ENCODE measurements at places on chromosomes 11 and 22.
A peak's percentile ranks its signal among the peaks of the same experiment; 100 is the strongest.

- DNase-seq = no peak
Observed at GRCh38 chr11:20399498-20399897, 12.0 kb downstream of the PRMT3 start.

DNA sequence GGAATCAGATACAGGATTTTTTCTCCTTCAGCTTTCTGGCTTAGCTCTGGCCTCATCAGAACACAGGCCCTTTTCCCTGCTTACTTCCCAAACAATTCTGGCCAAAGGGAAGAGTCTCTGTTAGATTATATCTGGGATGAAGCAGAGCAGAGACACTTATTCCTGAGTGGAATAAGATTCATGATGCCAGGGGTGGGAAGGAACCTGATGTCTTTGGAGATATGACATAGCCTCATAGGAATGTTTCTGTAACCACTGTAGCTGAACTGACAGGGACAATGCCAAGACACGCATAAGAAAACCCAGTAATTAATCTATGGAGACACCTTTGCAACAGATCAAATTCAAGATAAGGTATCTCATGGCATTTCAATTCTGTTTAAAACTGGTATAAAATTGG, 177.1 kb upstream of the RAG2 start:
- no peak for DNase-seq

GRCh38 chr11:125959511-125959910, 13.7 kb downstream of the VSIG10L2 start:
- DNase-seq = no peak

DNA sequence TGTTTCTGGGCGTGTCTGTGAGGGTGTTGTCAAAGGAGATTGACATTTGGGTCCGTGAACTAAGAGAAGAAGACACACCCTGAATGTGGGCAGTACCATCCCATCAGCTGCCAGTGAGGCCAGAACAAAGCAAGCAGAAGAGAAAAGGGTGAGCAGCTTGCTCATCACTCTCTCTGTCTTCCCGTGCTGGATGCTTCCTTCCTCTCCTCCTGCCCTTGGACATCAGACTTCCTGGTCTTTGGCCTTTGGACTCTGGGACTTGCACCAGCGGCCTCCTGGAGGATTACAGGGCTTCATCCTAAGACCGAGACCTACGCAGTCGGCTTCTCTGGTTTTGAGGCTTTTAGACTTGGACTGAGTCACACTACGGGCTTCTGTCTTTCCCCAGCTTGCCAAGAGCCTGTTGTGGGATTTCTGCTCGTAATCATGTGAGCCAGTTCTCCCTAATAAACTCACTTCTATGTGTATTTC, 18.8 kb downstream of the APOL2 start:
- no peak for DNase-seq

GRCh38 chr11:1302461-1303125, 6.8 kb downstream of the TOLLIP start:
- DNase-seq = no peak

GRCh38 chr11:131760091-131761061, 390.0 kb downstream of the NTM start:
- no peak for DNase-seq

DNA sequence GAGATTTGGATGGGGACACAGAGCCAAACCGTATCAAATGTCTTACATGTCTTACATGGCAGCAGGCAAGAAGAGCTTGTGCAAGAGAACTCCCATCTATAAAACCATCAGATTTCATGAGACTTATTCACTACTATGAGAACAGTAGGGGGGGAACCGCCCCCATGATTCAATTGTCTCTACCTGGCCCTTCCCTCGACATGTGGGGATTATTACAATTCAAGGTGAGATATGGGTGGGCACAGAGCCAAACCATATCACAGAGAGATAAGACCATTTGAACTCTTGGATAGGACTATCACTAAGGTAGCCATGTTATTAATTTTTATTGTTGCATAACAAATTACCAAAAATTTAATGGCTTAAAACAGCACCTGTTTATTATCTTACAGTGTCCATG, 611.7 kb downstream of the SOX6 start:
- no peak for DNase-seq

DNA sequence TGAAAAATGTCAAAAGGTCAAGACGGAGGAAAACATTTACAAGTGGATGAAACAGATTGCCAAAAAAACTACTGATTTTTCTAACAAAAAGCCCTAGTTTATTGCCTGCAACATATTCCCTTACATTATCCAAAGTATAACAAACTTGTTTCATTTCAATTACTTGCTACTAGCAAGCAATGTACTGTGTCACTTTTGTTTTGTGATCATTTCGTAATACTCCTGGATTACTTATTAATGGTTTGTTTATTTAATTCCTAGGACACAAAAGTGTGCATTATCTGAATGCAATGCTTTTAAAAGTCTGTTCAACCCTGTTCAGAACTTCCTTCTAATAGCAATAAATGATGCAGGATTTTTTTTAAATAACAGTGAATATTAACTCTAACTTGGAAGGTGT, 50.9 kb downstream of the CCDC34 start:
- no peak for DNase-seq

GRCh38 chr11:125975634-125976033, 29.8 kb downstream of the VSIG10L2 start:
- no peak for DNase-seq

GRCh38 chr11:44351006-44351660, 41.2 kb upstream of the ALX4 start:
- no peak for DNase-seq

DNA sequence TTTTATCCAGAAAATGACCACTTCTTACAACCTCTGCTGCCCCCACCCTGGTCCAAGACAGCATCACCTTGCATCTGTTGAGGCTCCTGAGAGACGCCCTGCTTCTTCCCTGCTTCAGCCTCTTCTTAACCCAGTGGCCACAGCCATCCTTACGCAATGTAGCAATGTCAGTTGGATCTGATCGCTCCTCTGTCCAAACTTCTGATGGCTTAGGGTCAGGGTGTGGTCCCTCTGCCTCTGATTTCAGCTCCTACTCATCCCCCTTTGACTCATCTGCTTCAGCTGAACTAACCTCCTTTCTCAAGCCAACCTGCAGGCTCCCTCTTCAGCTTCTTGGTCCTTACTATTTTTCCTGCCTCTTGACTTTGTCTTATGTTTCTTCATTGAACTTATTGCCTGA, 280.8 kb downstream of the KIRREL3 start:
- DNase-seq = no peak

- DNase-seq = no peak
Observed at GRCh38 chr11:31089117-31089516, 280.4 kb downstream of the DCDC1 start.

DNA sequence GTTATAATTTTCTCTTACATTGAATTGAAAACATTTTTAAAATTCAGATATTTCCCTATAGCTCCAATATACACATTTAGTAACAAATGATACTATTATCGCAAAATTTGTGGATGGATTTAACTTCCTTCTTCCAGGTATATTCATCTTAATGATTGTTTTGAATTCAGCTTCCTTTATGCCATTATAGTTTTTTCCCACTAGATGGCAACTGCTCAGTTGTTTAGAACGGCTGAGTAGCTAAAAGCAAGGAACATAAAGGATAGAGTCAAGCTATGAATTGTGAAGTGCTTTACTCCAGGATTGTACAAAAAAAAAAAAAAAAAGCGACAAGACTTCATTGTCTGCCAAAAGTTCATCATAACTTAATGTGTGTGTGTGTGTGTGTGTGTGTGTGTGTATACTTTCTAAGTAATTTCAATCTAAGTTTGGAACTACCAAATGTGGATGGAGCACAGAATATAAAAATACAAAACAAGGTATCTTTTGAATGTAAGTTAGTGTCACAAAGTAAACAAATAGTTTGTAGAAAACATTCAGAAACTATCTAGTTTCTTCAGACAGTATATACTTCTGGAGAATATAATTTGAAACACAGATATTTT, 846.4 kb downstream of the DLG2 start:
- DNase-seq = peak; percentile 6

- DNase-seq = no peak
Observed at GRCh38 chr11:116929414-116930090, 92.1 kb upstream of the APOA1 start.
